ENCODE measurements at places on chromosomes 12 and 14.

DNA sequence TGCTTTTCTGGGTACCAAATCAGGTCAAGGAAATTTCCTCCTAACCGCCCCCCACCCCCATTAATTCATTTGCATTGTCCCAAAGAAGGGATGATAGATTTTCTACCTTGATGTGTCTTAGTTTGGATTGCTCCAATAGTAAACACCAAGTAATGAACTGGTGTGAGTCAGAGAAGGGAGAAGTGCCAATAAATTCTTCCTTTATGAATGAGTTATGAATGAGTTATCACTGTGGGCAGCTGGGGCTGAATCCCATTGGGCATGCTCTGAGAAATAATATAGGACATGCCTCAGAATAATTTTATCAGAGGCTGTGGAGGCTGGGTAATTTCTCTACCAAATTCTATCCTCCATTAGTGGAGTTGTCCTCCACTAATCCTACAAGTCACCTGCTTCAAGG is 277.9 kb upstream of the FLRT2 start:
- no peak for DNase-seq

GRCh38 chr14:51327376-51327775 is 87.3 kb downstream of the TMX1 start:
- DNase-seq, result no peak

DNA sequence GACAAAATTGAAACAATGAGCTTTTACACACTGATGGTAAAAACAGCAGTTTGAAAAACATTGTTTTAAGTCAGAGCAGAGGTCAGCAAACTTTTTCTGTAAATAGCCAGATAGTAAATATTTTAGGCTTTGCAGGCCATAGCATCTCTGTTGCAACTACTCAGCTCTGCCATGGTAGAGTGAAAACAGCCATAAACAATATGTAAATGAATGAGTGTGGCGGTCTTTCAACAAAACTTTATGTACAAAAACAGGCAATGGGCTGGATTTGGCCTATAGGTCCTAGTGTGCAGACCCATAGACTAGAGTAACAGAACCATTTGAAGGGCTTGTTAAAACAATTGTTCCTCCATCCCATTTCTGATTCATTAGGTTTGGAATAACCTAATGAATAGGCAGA is 114.8 kb downstream of the TGFB3 start:
- no peak for DNase-seq

GRCh38 chr12:113500782-113501311 is 29.2 kb upstream of the LHX5 start:
- DNase-seq, result no peak

DNA sequence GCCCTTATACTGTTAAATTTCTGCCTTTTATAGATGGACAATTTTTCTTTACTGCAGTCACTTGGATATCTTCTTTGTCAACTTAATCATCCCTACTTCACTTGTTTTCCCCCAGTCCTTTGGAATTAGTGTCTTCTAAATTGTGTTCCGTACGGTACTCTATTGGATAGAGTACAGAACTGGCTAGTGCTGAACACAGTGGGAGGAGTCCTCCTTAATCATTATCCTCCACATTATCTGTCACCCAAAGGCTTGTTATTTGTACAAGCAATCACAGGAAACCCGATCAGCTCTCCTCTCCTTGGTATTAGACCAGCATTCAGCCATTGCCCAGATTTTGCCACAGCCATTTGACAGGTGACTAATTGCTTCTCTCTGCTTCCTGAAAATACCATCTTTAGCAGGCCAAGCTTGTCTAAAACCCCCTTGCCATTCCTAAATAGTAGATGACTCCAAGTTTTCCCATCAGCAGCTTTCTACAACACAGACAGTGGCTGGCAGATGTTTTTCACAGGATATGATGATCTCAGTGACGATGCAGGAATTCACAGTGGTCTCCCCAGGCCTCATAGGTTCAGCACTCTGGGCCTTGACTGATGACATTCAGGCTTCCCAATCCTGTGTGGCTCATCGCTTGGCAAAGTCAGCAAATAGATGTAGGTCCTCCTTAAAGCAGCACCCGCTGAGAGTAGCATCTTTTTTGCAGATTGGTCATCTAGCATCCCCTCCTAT is 216.0 kb upstream of the RGS6 start:
- no peak for DNase-seq

GRCh38 chr12:22467190-22467589 is 77.2 kb downstream of the C2CD5 start:
- DNase-seq, result no peak

Data from NCI-H1417 treated with DMSO at 0.1 percent for 48 hours (cell line).